Stimulated activated CD4-positive, alpha-beta T cell treated with anti-CD3 and anti-CD28 coated beads, Interleukin-2, amount 100 ng/mL, for 4 hours (primary cell): ENCODE measurements at places on chromosomes 16 and 17.

DNA sequence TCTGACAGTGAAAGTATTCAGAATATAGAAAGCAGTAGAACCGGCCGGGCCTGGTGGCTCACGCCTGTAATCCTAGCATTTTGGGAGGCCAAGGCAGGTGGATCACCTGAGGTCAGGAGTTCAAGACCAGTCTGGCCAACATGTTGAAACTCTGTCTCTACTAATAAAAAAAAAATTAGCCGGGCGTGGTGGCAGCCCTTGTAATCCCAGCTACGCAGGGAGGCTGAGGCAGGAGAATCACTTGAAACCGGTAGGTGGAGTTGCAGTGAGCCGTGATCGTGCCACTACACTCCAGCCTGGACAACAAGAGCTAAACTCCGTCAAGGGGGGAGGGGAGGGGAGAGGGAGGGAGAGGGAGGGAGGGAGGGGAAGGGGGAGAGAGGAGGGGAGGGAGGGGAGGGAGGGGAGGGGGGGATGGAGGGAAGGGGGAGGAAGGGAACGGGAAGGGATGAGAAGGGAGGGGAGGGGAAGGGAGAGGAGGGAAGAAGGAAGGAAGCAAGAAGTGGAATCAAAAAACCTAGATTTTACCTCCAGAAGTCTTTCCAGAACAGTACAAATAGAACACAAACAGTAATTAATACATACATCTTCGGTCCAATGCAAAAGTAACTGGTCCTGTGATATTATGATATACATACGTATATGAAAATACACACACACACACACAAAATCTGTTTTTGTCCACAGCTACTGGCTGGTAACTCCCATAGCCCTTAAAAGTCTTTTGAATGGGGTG lies 10.9 kb upstream of the NT5C start:
- no peak for DNase-seq

GRCh38 chr16:66095676-66096075 lies 270.8 kb upstream of the CDH5 start:
- no peak for DNase-seq

DNA sequence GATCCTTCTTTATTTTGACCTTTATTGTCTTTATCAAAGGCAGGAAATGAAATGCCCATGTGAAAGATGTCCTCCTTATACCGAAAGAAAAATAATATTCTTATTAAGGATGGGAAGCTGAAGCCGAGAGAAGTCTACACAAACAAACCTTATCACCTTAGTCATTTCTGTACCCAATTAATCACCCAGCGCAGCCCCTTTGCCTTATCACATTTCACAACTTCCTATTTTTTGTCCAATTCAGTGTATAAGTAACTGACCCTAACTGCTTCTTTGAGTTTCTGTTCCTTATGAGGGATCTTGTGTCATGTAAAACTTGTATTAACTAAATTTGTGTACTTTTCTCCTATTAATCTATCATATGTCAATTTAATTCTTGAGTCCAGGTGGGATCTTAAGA lies 16.4 kb upstream of the CCL23 start:
- DNase-seq, result no peak

DNA sequence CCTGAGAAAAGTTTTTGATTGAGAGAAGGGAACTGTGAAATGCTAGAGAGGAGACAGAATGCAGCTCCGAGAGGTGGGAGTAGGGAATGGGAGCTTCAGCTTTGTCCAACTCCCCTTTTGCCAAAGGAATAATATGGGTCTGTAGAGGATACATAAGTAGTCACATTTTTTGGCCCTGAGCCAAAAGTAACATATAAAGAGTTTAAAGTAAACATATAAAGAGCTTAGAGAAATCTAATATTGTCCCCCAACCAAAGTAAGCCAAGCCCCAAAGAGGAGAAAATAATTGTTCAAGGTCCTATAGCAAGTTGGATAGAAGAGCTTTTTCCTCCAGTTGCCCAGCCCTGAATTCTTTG lies 215.1 kb downstream of the TMEM114 start:
- no peak for DNase-seq

DNA sequence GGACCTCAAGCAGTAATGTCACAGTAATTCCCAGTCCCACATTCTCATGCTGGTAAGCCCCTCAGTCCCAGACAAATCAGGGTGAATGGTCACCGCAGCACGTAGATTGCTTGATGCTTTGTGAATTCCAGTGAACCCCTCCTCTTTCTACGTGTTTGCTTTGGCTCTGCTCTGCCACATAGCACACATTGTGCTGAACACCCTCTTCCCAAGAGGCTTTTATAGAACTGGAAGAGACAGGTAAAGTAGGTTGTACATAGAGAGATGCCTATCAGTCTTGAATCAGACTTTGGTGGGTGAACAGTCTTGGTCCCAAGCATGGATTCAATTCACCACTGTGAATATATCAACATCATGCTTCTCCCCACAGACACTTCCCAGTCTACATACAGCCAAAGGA lies 579 bp upstream of the KRTAP9-6 start:
- DNase-seq, result no peak

- DNase-seq, result no peak
Observed at GRCh38 chr17:15392326-15392741, 50.9 kb upstream of the TEKT3 start.

DNA sequence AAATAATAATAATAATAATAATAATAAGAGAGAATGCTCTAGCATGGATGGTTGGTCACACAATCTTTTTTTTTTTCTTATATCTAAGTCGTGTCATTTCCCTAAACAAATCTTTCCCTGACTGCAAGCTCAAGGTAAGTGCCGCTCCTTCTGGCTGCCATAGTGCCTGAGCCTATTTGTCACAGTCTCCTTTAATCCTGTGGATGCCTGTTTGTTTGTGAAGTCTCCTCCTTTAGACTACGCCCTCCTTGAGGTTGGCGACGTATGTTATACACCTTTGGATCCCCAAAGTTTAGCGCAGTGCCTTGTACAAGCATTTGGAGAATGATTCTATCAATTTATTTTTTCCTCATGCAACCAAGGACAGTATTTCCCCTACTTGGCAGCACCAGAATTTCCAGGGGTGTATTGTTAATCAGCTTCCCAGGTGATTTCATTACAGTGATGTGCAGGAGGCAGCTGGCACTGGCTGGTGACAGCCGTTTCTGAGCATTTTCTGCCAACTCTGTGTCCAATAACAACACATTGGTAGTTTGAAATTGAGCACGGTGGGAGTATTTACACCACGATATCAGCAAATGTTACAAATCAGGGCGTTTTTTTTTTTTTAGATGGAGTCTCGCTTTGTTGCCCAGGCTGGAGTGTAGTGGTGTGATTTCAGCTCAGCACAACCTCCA lies 26.6 kb downstream of the TMEM238L start:
- no peak for DNase-seq

DNA sequence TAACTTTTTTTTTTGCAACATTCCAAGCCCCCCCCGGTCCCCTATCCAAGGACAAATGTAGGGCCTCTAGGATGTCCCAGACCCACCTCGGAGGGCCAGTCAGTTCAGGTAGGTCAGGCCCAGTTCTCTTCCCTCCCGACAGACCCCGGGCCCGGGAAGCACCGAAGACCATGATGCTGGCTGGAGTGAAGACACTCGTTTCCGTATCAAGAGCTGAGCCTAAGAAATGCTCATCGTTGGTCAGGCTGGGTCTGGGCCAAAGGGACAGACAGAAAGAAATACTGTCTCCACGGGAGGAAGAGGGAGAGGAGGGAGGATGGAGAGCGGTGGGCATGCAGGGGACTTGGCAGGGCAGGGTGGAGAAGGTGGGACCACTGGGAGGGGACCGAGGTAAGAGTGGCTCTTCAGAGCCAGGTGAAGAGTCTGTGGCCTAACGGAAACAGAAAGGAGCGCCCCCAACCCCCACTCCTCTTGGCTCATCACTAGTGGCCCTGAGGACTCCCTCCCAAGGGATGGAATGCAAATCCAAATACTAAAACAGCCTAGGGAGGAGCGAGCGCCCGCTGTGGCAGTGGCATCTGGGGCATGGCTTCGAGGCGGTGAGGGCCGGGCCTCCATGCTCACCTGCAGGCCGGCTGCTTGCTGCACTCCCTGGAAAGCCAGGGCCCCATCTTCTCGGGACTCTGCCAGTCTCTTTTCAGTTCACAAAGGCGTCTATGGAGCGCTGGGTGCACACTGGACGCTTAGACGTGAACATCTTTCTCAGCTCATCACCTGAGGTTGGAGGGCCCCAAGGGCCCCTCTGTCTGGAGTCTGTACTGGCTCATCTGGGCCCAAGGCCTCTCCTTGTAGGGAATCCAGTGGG lies 1.7 kb upstream of the ROGDI start:
- DNase-seq, result no peak

GRCh38 chr16:87840271-87840978 lies 28.9 kb downstream of the SLC7A5 start:
- DNase-seq, result no peak

GRCh38 chr17:67194134-67194533 lies 50.9 kb downstream of the HELZ start:
- DNase-seq, result no peak

GRCh38 chr16:23318639-23319038 lies 16.5 kb downstream of the SCNN1B start:
- no peak for DNase-seq

- no peak for DNase-seq
Observed at GRCh38 chr16:83113317-83113716, 486.5 kb downstream of the CDH13 start.

- no peak for DNase-seq
Observed at GRCh38 chr17:35289222-35289621, 46.4 kb downstream of the SLFN5 start.

DNA sequence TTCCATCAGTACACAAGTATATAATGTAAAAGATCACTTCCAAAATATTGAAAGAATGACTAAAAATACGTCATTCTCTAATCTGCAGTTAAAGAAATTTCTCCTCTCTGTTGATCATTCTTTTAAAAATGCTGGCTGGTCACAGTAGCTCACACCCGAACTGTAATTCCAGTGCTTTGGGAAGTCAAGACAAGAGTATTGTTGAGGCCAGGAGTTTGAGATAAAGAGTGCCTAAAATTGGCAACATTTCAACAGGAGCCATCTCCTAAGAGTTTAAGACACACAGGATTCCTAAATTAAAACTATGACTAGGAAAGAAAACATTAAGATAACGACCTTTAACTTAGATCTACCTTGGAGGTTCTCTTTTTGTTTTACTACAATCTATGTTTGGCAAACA lies 4.5 kb upstream of the USP32 start:
- DNase-seq, result no peak

DNA sequence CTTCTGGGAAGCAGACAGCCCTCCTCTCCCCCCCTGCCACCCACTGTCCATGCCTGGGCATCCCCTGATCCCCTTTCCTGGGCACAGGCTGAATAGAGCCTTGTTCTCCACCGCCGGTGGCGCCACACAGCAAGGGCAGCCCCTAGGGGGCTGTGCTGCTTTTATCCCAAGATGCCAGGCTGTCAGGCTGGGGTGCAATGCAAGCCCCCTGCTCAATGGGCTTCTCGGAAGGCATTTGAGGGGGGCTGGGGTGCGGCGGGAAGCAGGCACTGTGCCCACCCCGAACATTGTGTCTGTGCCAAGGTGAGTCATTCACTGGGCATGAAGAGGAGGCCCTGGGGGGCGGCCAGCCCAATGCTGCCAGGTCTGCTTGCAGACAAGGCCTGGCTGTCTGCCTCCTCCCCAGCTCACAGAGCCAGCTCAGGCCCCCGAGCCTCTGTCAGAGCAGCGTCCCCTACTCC lies 1.5 kb upstream of the GFAP start:
- DNase-seq, result no peak

- DNase-seq, result peak; percentile 49
Observed at GRCh38 chr17:38605841-38606645, at the start of gene SRCIN1. Gene SRCIN1, minus strand, starts transcription at chr17:38605952. Its CDS starts 247 bp downstream, at chr17:38605705.

DNA sequence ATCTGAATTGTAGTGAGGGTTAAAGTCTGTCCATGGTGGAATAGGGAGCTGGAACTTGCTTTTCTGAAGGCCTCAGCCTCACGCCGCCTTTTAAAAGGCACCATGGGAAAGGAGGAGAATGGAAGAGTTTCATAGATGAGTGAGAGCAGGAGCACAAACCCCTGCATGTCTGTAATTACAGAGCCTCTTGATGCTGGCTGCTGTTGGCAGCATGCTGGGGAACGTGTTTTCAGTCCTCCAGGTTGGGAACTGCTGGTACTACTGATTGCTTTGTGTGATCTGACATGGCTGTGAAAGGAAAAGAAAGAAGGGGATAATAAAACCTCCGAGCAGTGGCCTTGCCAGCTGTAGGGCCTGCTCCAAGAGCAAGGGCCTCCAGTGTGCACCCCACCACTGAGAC lies 16.8 kb upstream of the DYNLL2 start:
- DNase-seq, result no peak

DNA sequence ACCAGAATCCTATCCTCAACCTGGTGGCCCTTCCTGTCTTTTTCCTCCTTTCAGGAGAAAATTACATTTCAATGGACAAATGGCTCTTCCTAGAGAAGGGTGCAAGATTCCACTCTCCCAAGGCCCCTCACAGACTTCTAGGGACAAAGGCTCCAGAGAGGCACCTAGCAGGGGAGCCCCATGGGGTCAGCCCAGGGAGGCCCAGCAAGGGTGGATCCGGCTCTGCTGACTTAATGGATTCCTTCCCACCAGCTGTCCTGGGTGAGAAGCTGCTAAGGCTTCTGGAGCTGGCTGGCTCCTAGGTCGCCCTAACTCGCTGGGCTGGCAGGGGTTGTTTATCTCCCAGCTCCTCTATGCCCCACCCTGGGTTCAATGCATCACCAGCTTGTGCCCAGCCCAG lies 152.4 kb downstream of the ZNF423 start:
- DNase-seq, result no peak

- DNase-seq, result no peak
Observed at GRCh38 chr17:4836221-4836620, 3.1 kb downstream of the MINK1 start.

- no peak for DNase-seq
Observed at GRCh38 chr16:74666010-74666421, 661 bp downstream of the RFWD3 start.

DNA sequence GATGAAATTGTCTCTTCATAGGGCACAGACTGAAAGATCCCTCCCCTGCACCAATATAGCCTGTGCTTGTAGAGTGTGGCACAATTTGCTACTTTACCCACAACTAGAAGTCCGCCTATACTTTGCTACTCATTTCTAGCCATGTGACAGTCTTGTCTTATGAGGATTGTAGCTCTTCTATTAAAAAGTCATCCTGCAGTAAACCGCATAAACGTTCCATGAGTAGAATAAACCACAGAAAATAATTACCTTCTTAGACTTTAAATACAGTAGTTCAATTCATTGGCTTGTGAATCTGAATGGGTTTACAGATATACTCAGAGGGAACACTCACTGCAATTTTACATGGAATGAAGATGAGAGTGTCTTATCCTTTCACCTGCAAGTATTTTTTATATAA lies 4.4 kb downstream of the KRT27 start:
- no peak for DNase-seq

- no peak for DNase-seq
Observed at GRCh38 chr17:49216953-49217650, 6.6 kb downstream of the ABI3 start.
